CD4-positive, alpha-beta T cell treated with Interleukin-17A for 4 hours (primary cell): ENCODE measurements at places on chromosomes 2 and 18.

- no peak for DNase-seq
These were observed 257.3 kb downstream of the EPHA4 start for GRCh38 chr2:221314786-221315185.

DNA sequence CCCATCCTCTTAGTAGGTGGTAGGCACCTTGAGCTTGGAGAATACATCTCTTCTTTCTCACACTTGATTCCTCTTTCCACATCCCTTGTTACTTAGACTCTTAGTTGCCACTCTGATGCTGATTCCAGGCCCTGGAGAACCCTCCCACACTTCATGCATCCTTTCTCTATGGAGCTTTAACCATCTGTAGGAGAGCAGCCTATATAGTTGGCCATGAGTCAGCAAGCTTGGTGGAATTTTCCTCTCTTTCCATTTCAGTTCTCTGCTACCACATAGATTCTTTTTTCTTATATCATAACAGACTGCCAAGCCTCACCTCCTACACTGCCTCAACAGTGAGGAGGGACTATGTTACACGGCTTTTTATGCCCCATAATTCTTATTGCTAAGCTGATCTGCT lies 851.6 kb upstream of the CDH2 start:
- no peak for DNase-seq

GRCh38 chr2:200226451-200227426 lies 79.8 kb upstream of the SPATS2L start:
- DNase-seq = no peak

GRCh38 chr18:70931942-70932814 lies 643.3 kb downstream of the SOCS6 start:
- peak; percentile 16 for DNase-seq

DNA sequence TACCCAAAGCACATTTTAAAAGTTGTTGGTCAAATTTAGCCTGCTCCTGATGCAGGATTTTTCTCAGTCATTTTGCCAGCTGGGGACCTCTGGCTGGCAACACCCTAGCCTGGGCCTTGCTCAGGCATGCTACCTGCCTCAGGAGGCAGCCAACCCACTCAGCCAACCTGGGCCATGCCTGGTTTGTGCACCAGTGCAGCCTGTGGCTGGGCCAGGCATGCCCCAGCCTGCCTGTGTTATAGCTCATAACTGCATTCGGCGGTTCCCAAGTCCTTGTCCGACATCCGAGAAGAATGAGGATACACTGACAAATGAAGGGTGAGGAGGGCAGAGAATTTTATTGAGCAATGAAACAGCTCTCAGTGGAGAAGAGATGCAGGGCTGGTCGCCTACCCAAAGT lies 608.0 kb downstream of the SUCLG1 start:
- DNase-seq = no peak

- no peak for DNase-seq
These were observed 183.7 kb upstream of the COPS8 start for GRCh38 chr2:236901956-236902355.

DNA sequence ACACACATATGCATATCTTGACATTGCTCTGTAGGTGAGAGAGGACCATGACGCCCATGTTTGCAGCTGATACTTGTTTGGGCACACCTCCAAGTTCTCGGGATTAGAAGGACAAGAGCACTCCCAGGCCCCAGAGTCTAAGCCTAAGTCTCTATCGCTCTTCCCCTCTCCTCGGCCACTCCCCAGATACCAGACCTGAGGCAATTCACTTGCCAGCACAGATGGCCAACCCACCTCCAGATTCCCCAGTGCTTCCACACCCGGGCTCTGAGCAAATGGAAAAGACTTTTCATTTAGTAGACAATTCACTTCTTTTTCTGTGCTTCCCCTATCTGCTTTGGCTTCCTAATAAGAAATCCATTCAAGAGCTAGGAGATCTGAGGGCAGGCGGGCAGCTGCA lies 32.9 kb downstream of the EHD3 start:
- no peak for DNase-seq

DNA sequence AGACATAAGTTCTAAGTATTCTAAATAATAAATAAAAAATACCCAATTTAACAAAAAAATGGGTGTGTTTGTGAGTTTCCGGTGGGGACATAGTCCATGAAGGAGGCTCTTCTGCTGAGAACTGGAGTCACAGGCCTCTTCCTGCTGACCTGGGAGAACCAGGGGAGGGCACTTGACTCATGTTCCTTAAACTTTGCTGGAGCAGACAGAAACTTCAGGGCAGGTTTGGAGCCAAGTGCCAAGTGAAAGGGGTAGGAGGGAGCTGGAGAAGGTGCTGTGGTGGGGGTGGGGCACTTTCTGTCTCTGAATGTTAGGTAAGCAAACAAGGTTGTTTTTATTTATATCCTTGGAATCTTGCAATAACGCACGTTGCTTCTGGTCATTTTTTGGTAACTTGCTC lies 78.8 kb upstream of the TTN start:
- DNase-seq = no peak

GRCh38 chr18:79917169-79917852 lies 34.1 kb downstream of the SLC66A2 start:
- no peak for DNase-seq

DNA sequence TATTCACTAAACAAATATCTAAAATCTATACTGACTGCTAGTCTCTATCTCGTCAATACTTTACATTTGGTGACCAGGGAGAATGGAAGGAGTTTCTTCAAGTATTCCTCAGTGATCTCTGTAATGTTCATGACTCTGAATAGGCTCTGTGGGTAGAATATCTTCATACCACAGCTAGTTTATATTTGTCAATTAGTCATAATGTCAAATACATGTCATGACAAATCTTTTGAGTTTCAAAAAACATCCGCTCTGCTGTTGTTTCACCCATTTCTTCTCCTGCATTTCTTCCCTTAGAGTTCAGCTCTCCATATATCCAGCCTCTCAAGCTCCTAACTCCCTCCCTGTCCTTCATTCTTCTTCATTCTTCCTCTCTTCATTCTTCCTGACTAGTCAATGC lies 206.5 kb upstream of the FANCL start:
- DNase-seq = no peak

- DNase-seq = no peak
These were observed 487.7 kb downstream of the LRRTM4 start for GRCh38 chr2:77034445-77034844.

DNA sequence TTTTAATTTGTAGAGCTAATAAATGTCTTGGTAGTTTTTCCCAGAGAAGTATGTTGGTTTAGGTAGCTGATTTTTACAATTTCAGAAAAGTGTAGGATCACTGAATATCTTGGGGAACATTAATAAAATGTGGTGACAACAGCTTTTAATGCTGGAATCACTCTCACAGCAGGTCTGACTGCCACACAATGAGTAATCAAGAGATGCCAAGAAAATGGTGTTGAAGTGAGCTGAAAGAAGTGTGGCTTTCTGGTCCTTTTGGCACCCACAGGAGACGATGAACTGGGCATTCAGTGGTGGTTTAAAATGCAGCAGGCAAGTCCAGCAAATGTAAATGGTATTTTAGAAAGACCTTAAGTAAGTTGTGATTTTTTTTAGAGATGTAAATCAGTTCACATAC lies 175.8 kb downstream of the CBLN2 start:
- DNase-seq = no peak

GRCh38 chr2:168669151-168669550 lies 133.3 kb upstream of the NOSTRIN start:
- DNase-seq = no peak

DNA sequence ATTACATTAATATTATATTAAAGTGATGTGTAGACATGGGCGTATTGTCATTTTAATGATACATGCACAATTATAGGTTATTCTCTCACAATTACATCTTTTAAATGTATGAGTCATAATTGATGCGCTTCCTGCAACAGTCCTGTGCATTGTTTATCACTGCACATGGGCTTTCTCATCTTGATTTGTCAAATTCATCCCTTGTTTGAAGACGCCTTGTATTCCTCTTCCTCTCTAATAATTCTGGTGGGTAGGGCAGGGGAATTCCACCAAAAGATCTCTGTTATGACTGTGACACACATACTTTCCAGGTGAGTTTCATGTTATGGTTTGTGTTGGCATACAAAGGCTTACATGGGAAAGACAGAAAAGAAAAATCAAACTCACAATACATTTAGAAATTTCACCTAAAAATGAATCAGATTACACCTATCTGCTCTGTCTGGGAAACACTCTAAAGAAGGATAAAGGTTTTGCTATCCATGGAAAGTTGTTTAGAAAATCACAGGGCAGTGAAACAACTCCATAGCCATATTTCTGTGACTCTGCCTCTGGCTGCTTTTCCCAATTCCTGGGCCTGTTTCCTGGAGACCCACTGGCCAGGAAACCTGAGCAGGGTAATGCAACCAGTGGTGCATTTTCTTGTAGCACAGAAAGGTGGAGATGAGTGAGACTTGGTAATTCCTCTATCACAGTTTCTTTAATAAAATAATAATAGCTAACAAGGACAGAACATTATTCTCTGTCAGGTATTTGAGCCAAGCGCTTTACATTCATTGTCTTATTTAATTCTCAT lies 13.2 kb downstream of the SLC9A2 start:
- no peak for DNase-seq

DNA sequence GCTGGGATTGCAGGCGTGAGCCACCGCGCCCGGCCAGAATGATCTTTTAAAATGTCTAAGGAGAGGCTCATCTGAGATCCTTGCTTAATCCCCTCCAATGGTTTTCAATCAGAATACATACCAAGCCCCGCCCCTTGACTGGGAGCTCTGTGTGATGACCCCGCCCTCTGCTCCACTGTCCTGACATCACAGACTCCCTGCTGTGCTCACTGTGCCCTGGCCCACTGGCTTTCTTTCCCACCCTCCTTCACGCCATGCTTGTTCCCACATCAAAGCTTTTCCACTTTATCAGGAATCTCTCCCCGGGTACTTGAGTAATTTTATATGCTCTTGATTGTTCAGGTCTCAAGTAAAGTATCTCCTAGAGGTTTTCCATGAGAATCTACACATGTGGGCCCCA lies 762.3 kb upstream of the ID2 start:
- no peak for DNase-seq

GRCh38 chr2:193929131-193929530 lies 1727.9 kb upstream of the SLC39A10 start:
- no peak for DNase-seq

DNA sequence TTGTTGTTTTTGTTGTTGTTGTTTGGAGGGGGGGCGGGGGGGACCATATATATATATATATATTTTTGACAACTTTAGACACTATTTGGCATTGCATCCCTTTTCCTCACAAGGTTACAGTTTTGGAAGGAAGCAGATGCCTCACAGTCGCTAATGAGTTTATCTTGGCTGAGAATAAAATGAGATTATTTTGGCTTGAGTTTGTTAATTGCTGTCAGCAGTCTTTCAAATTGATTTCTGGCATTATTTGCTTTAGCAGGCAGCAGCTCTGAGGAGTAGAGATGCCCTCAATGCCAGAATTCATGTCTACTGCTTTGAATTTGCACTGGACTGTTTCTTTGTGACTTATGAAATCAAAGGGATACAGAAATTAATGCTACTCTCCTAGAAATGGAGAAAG lies 595.2 kb upstream of the HNMT start:
- no peak for DNase-seq

DNA sequence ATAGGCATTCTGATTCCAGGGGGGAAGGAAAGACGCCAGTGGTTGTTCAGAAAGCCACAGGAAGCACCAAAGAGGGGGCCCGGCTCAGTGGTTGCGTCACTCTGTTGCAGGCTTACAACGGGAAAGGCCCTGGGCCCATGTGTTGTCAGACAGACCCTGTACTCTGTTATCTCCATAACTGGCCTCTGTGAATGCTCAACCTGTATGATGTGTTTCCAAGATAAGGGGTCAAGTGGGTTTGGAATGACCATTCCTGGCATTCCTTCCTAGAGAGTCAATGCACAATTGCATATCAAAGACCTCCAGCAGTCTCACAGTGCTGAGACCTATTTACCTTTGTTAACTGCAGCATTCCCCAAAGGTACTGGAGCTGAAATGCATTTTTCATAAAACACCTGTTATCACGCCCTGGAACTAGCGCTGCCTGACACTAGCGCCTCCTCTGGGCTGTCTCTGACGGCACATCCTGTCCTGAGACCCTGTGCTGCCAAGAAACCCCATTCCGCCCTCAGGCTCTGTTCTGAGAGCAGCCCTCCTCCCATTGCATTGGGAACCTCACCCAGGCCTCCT lies 13.2 kb upstream of the LRRFIP1 start:
- no peak for DNase-seq
